Activated naive CD8-positive, alpha-beta T cell treated with anti-CD3 and anti-CD28 coated beads, Interleukin-2, amount 50 U/mL, for 16 hours (primary cell): ENCODE measurements at places on chromosomes 3 and 15.

DNA sequence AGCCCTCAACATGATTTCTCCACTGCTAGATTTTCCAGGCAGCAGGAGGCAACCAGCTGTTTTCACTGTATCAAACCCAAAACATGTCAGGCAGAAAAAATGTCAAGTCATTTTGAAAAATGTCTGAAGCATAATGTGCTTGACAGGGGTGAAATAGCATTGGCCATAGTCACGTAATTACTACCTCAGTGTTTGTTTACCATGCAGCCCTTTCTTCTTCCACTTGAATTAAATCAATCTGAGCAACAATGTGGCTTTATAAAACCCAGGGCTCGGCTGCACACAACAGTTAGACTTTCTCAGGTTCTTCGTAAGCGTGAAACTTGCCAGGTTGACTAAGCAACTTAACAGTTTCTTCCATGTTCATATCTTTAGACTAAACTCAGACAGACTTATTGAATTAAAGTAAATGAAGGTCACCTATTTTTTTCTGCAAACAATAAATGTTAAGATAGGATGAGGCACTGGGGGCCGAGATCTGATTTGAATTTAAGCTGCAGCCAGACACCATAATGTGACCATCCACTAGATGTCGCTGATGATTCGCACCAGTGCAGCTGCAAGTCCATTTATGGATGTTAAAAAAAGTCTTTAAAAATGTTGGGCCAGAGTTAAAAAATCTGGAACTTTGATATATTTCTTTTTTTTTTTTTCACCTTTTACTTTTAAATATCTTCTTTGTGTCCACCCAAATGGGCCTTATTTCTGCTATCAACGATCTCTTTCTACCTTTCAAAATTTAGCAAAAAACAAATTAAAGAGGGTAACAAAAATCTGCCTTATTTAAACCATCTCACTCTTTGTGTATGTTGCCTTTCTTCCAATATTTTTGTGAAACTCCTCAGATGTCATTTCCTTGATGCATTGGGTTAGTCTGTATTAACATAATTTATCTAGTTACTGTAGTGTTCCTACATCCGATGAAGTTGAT is 305.9 kb downstream of the CACNA2D3 start:
- no peak for DNase-seq

DNA sequence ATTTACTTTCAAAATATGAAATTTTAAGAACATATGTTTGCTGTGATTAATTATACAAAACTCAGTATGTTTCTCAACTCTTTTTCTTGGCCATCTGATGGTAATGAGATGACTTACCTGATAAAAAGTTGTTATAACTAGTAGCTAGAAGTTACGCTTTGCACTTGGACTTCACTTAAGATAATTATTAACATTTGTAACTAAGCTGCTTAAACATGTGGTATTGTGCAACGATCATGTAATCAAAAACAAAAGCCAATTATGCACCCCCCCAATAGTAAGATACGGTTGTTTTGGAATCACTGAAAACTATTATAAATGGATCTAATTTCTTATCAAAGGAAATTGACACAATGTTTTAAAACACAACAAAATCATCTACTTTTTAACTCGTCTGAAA is 342.9 kb downstream of the CNTN3 start:
- no peak for DNase-seq

DNA sequence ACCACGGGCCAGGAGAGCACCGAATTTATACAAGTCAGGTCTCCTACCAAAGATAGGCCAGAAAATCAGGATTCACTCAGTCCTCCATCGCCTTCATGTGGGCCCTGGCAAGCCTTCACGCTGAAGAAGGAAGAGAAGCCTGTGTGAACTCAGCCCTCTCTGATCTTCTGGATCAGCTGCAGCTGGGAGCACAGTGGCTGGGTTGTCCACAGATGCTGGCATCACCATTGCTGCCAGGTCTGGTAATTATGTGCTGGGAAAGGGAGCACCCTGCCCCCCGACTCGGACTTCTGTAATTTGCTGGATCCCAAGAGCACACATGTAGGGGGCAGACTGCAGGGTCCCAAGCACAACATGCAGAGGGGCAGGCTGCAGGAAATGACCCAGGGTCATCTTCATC is 12.4 kb upstream of the PDE8A start:
- no peak for DNase-seq

- no peak for DNase-seq
Observed at GRCh38 chr3:16820485-16820884, 64.3 kb upstream of the PLCL2 start.

GRCh38 chr15:74641151-74641550 is 25.5 kb downstream of the CLK3 start:
- no peak for DNase-seq

GRCh38 chr3:111594781-111595180 is 365 bp downstream of the ZBED2 start:
- no peak for DNase-seq

- no peak for DNase-seq
Observed at GRCh38 chr15:47409600-47409999, 307.7 kb upstream of the SEMA6D start.

DNA sequence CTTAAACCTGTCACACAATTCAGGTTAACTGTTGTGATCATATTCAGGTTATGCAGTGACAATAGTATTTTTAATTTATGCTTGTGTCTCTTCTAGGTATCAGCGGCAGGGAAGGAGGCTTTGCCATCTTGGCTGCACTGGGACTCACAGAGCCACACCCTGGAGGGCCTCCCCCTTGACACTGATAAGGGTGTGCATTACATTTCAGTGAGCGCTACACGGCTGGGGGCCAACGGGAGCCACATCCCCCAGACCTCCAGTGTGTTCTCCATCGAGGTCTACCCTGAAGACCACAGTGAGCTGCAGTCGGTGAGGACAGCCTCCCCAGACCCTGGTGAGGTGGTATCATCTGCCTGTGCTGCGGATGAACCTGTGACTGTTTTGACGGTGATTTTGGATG is 23.6 kb upstream of the BSN start:
- DNase-seq = no peak

DNA sequence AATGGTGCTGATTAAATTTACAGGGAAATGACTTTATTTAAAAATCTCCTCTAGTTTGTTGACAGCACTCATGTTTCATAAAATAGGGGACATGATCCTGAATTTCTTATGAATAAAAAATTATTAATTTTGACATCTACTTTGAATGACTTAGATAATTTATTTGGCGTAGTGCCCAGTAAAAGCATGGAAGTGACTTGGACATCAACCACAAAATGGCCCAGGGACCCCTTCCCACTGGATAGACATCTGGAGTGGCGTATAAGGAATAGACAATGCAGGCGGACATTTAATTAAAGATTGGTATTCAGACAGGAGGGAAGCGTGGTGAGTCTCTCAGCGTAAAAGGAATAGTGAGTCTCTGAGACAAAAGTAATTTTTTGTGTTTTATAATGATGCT is 79.8 kb downstream of the ADAMTSL3 start:
- DNase-seq = no peak

- DNase-seq = no peak
Observed at GRCh38 chr15:51195459-51195858, 100.8 kb upstream of the TNFAIP8L3 start.

- DNase-seq = no peak
Observed at GRCh38 chr3:81778678-81779182, 17.3 kb upstream of the GBE1 start.

DNA sequence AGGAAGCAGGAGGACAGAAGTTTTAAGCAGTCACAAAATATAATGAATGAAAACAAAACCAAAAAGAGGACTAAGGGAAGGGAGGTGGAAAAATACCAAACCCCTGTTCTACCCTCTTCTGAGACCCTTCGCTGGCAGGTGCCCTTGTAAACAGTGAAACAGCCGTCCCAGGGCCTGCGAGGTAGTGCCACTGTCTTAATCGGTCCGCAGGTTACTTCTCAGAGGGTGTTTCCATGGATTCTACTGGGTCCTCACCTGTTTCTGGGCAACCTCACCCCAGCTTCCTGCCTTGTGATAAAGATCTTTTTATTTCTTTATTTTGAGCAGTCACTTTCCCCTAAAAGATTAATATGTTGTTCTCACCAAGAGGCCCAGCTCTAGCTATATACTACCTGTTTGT is 65.3 kb downstream of the SLC30A4 start:
- no peak for DNase-seq

GRCh38 chr3:194806991-194807630 is 121.4 kb downstream of the FAM43A start:
- DNase-seq = no peak

DNA sequence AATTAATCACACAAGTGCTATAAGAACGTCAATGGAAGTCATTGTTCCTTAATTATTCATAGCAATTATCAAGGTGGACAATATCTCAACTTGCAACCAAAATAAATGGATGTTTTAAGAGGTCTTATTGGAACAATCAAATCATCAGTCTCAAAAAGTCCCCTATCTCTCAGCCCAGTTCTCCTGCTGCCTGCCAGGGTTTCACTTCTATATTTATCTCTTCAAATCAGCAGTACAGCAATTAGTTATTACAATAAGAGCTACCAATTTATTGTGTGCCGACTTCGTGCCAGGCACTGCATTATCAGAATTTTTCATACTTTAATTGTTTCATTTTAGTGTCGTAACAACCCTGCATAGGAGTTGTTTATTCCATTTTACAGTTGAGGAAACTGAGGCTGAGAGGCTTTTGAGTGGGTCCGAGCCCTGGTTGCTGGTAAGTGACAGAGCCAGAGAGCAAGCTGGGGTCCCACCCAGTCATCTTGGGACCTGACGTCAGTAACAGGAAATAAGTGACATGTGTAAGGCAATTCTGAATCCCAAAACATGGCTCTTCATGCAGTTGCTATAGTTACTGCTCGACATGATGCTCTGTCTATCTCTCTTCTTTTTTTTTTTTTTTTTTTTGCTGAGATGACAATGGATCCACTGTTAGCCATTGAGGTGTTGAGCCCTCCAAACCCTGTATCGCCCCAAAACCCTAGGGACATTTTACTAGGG is 8.8 kb upstream of the KCTD6 start:
- no peak for DNase-seq
